ENCODE measurements at places on chromosomes 16 and 17.

- DNase-seq, result no peak
Measured at GRCh38 chr17:73870473-73870872, 226.2 kb upstream of the SDK2 start.

DNA sequence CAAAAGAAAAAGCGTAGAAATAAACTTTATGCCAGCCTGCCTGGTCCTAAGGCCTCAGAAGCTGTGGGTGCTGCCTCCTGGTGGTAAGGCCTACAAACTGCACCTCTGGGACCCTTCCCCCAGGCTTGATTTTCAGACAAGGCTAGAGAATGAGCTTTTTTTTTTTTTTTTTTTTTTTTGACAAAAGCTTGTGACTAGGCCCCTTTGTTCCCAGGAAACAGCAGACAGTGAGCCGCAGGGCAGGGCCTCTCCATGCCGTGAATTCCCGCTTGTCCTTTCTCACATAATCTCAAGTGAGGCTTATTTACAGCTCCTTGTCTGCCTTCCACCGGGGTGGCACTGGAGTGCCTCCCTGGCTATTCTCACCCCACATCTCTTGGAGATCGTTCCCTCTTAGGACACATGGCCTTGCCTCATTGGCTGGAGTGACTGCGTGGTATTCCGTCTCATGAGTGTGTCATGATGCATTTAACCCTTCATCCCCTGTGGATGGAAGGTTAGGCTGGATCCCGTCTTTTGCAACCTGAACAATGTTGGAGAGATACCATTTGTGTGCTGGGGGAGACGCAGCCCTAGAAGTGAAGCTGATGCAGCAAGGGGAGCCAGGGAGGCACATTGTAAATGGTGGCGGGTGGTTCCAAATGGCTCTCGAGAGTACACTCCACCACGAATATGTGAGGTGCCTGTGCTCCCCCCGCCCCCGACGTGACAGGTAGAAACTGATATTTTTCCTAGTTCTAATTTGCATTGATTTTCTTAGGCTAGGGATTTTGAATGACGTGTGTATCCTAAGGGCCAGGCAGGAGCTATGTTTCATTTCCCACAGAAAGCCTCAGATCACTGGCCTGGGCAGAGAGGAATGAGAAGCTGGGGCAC lies 49.6 kb downstream of the USP22 start:
- DNase-seq, result peak; percentile 32

- peak; percentile 31 for DNase-seq
Measured at GRCh38 chr16:21646721-21647561, 5.5 kb downstream of the IGSF6 start.

DNA sequence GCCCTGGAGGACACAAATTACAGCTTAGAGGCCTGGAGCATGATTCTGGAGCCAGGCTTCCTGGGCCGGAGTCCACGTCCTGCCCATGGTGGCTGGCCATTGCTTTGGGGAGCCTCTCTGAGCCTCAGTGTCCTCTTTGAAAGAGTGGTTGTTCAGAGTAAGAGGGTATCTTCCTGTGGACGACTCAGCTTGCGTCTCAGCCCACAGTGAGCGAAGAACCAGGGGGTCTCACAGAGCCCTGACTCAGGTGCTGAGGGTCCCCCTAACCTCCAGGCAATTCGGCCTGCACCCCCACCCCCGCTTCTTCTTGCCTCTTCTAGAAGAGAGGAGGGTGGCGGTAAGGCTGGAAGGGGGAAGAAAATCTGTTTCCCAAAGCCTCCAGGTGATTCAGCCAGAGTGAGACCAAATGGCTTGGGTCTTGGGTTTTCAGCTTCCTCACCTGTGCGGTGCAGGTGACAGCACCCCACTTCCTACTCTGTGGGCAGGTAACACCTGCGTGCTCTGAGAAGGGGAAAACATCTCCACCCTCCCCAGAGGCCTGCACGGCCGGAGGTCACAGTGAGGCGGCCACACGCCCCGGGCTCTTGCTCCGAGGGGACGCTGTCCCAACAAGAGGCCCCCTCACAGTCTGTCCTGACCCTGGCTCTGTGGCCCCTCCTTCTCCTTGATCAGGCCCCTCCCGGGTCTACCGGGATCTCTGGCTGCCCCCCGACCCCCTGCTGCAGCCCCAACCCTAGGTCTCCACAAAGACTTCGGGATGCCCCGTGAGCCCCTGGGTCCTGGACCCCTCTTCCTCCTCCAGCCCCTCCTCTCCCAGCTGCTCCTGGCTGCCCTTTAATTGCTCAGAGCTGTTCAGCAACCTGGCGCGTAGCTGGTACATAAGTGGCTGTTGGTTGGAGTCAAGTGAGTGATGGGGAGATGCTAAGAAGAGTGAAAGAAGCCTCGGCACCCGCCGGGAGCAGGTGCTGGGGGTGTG lies 119.2 kb downstream of the METRNL start:
- no peak for DNase-seq

GRCh38 chr17:79484600-79485418 lies 126.0 kb downstream of the RBFOX3 start:
- DNase-seq, result no peak

DNA sequence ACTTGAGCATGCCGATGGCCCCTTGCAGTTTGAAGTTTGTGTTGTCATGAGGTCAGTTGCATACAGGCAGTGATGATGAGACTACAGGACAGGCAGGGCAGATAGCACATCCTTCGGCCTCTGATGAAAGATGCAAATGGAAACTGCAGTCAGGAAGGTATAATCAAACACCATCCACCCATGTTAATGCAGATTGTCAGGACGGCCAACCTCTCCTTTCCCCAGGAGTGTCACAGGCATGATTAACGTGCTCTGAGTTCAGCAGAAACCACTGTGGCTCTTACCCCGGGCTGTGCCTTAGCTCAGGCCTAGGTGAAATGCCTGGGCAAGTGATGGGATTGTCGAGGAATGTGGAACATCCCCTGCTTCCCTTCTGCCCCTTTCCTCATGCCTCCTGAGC lies 893.5 kb upstream of the RBFOX1 start:
- DNase-seq, result no peak

GRCh38 chr17:39701012-39701783 lies 1.3 kb downstream of the ERBB2 start:
- DNase-seq, result no peak

DNA sequence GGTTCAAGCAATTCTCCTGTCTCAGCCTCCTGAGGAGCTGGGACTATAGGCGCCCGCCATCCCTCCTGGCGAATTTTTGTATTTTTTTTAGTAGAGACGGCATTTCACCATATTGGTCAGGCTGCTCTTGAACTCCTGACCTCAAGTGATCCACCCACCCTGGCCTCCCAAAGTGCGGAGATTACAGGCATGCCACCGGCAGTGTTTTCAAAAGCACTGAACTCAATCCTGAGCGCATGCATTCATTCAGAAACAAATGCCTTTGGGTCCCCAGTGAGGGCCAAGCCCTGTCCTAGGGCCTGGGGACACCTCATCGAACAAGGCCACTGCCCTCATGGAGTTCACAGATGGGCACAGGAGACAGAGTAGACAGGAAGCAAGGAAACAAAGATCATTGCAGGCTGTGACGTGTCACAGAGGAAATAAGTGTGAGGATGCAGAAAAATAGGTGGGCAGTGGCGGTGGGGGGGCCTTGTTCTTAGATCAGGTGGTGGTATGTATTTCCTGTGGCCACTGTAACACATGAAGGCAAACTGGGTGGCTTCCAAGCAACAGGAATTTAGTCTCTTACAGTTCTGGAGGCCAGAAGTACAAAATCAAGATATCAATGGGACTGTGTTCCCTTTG lies 12.5 kb downstream of the TMEM114 start:
- no peak for DNase-seq

DNA sequence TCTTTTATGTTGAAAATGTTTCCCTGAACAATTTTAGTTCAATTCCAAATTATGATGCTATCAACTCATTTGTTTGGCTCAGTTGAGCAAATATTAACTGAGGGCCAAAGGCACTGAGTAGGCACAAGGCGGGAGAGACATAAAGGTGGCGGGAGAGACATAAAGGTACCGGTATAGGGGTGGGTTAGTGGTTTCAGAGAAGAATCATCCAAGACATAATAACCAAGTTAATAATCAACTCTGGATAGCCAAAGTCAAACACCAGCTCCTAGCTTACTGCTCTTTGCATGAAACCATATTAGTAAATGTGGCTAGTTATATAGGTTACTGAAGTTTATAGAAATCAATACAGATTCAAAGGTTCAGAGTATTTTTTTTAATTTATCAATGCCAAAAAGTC lies 91.7 kb downstream of the RPGRIP1L start:
- no peak for DNase-seq
